ENCODE measurements at places on chromosomes 4 and X. TPM values are rescaled to one million over a fixed set of nuclear protein-coding genes. Genes with fewer than 3 reads are reported as not detected.

GRCh38 chrX:40174854-40175510, 77.2 kb upstream of the BCOR start:
- DNase-seq: no peak

DNA sequence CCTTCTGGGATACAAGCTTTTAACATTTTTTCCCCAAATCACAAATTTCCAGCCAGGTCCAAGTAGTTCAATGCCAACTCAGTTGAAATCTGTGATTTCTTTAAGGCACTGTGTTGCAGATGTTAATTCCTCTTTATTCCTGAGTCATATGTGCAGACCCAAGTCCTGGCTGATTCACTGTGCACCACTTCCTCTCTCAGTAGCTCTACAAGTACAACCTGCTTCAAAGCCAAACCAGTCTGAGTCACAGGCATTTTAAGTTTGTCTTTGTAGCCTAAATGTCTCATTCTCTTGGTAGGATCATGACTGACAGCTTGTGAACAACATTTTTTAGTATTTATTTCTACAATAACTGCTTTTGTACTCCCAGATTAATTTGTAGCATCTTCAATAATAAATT, 165.6 kb upstream of the S100G start:
- peak; percentile 70 for DNase-seq

GRCh38 chrX:2871831-2872230, 43.1 kb downstream of the GYG2 start:
- no peak for DNase-seq

DNA sequence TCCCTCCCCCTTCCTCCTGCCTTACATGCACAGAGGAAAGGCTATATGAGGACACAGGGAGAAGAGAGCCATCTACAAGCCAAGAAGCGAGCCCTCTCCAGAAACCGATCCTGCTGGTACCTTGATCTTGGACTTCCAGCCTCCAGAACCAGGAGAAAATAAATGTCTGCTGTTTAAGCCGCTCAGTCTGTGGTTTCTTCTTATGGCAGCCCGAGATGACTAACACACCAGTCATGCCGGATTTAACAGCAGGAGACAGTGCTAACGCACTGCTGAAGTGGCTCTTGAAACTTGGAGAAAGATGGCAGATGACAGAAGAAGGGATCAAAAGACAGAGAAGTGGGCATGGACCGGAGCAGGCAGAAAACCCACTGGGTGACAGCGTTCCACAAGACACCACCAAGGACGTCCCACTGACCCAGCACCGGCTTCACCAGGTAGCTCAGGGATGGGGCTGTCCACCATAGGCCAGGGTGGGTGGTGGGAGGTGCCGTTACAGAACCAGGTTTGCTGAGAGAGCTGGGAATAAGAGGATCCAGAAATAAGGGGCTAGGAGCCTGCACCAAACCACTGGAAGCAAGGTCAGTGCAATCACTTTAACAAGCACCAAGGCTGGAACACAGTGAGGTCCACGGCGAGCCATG, 6.2 kb upstream of the MAN2B2 start:
- DNase-seq: no peak

DNA sequence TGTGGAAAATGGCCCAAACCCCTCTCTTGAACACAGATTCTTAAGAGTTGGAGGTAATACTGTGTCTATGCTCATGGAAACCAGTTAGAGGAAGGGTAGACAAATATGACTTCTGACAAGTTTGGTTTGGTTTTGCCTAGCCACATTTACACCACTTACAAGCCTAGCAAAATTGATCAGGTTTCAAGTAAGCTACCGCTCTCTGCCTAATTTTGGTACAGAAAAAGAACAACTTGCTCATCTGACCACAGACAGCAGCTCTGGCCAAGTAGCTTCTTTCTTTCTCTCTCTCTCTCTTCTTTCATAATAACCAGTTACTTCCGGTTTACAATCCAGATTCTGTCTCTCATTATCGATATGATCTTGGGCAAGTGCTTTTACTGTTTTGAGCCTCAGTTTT, 260.0 kb downstream of the GLUD2 start:
- DNase-seq: no peak

GRCh38 chr4:159173886-159174285, 71.0 kb downstream of the RAPGEF2 start:
- no peak for DNase-seq

DNA sequence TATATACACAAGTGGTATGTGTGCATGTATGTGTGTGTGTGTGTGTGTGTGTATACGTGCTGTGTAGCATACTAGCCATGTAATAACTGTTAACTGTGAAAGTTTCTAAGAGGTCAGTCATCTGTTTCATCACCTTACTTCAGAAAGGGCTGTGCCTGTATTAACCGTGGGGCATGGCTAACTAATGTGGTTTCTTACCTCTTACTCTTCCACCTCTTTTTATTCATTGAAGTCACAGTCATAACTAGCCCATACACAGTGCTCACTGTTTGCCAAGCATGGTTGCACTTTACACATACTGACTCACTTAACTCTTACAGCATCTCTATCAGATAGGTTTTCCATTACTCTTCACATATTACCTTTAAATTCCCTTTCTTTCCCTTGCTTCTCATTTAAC, 23.7 kb upstream of the LRAT start:
- no peak for DNase-seq

DNA sequence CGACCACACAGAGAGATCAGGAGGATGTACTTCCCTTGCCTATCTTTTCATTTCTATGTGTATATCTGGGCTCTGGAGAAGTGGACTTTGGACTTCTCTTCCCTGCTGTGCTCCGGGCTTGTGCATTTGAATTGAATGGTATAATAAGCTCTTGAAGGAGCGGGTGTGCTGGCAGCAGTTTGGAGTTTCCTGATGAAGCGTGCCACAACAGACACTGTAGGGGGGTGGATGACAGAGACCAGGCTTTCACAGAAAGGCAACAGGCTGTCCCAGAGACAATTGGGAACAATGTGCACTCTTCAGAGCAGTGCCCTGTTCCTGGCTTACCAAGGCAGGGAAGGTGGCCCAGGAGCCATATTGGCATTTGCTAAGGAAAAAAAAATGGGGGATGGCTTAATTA, 170.1 kb downstream of the FRMPD4 start:
- DNase-seq: no peak

GRCh38 chr4:41661442-41662076, 87.0 kb downstream of the PHOX2B start:
- peak; percentile 11 for DNase-seq

DNA sequence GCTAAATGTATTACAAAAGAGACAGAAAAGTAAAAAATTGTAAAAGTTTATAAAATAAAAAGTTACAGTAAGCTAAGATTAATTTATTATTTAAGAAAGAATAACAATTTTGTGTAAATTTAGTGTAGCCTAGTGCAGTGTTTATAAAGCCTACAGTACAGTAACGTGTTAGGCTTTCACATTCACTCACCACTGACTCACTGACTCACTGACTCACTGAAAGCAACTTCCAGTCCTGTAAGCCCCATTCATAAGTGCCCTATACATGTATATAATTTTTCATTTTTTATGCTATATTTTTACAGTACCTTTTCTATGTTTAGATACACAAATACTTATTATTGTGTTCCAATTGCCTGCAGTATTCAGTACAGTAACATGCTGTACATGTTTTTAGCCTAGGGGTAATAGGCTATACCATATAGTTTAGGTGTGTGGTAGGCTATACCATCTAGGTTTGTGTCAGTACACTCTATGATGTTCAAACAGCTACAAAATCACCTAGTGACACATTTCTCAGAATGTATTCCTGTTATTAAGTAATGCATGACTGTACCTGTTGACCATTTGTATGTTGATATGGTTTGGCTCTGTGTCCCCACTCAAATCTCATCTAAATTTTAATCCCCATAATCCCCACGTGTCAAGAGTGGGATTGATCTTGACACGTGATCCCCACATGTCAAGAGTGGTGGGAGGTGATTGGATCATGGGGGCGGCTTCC, 57.9 kb downstream of the CFAP299 start:
- peak; percentile 60 for DNase-seq

- DNase-seq: no peak
Measured at GRCh38 chr4:76442807-76443206, 7.8 kb downstream of the SHROOM3 start.

DNA sequence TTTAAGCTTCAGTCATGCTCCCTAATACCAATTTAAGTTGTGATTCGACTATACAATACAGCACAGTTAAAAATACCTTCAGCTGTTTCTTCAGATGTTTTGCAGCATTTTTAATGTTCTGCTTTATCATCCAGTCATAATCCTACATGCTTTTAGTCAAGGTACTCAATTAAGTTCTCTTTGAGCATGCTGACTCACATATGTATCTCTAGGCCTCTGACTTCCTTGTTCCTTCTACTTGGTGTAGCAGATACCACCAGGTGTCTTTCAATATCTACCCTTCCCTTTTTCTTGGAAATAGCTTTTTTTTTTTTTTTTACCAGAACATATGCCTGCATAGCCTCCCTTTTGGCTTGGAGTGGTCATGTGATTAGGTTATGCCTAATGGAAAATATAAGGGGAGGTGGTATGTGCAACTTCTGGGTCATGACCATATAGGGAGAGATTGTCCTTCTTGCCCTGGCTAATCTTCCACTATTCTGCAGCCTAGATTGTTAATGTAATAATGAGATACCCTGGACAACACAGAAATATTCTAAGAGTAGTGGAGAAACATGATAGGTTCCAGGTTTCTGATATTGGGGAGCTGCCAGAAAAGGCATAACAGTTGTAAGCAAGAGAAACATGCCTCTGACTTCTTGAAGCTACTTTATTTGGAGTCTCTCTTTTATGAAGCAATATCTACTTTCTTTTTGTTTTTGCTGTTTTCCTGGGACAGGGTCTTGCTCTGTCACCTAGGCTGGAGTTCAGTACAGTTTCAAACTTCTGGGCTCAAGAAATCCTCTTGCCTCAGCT, 737.2 kb upstream of the SLIT2 start:
- DNase-seq: peak; percentile 16

DNA sequence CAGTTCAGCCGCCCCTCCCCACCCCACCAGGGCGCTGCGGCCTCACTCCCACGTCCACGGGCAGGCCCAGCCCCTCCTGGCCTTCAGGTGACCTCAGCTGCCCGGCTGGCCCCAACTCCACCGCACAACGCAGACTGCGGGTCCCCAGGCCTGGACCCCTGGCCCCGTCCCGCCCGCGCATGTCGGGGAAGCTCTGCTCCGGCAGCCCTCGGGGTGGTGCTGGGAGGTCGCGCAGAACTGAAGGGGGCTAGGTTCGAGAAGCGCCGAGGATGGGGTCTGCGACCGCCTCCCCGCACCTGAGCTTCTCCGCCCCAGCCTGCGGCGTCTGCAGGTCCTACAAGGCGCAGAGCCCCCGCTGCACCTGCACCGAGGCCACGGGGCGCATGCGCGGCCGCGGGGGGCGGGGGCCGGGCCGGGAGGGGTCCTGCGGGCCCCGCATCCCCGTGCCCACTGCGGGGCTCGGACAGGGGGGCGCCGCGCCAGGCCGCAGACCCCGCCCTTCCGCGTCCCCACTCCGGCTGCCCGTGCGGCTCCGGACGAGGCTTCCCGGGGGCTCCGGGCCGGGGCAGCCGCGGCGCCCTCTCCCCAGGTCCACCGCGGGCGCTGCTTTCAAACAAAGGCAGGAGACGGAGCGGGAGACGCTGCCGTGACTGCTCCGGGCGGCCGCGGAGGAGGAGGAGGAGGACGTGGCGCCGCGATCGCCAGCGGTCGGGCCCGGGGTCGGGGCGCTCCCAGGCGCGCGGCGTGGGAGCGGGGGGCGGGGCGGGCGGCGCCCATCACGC, 672 bp upstream of the NAT8L start:
- DNase-seq: no peak

- no peak for DNase-seq
Measured at GRCh38 chr4:35525192-35525978, 718.9 kb downstream of the ARAP2 start.

DNA sequence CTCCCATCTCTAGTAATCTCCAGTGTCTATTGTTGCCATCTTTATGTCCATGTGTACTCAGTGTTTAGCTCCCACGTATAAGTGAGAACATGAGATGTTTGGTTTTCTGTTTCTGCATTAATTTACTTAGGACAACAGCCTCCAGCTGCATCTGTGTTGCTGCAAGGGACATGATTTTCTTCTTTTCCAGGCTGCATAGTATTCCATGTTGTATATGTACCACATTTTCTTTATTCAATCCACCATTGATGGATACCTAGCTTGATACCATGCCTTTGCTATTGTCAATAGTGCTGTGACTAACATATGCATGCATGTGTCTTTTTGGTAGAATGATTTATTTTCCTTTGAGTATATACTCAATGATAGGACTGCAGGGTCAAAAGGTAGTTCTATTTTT, 18.6 kb upstream of the ANKRD17 start:
- DNase-seq: no peak

GRCh38 chr4:116070283-116070682, 956.9 kb upstream of the NDST4 start:
- no peak for DNase-seq

GRCh38 chr4:31291238-31291637, 571.1 kb downstream of the PCDH7 start:
- no peak for DNase-seq

- no peak for DNase-seq
Measured at GRCh38 chr4:39427520-39428114, 20.9 kb downstream of the KLB start.

Gene F8A3
- 6.5 TPM for polyA plus RNA-seq

Gene TEC
- polyA plus RNA-seq: 0.21 TPM

Gene MAGEA11
- not detected for polyA plus RNA-seq

Gene TEX11
- not detected for polyA plus RNA-seq

Gene SPATA18
- 9.7 TPM for polyA plus RNA-seq

Gene ATP2B3
- not detected for polyA plus RNA-seq

Gene GYG2
- 19.6 TPM for polyA plus RNA-seq

Gene PNMA6F
- polyA plus RNA-seq: not detected

Gene HTN3
- polyA plus RNA-seq: not detected

Gene GASK1B
- polyA plus RNA-seq: 32.9 TPM

Data from AG04450 (cell line).